ENCODE measurements at places on chromosomes 4 and X. TPM values are rescaled to one million over a fixed set of nuclear protein-coding genes. Genes with fewer than 3 reads are reported as not detected.

- H3K27ac ChIP-seq, result no peak overlapping the region
- H3K4me3 ChIP-seq, result no peak overlapping the region
- no peak for DNase-seq
- peaks cover 49% of the 10 kb centered on the region for H3K4me1 ChIP-seq
Measured at GRCh38 chr4:87038837-87039615, 104.2 kb downstream of the AFF1 start.

Gene DKK2
- not detected for total RNA-seq

Gene KCND1
- total RNA-seq, result 3.3 TPM

DNA sequence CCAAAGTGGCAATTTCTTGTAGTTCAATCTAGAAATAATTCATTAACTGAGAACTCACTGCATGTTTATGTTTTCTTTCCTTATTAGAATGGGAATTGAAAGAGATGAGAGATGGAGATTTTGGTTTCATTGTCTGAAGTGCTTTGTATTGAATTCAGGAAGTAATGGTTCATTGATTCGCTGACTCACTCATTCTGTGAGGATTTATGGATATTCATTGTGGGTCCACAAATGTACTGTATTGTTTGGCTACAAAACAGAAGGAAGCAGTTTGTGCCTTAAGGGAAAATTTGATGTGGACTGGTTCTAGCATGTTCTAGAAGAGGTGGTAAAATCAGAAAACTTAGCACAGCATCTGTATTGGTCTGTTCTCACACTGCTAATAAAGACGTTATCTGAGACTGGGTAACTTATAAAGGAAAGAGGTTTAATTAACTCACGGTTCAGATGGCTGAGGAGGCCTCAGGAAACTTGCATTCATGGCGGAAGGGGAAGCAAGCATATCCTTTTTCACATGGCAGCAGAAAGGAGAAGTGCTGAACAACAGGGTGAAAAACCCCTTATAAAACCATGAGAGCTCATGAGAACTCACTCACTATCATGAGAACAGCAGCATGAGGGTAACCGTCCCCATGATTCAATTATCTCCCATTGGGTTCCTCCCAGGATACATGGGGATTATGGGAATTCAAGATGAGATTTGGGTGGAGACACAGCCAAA, 132.3 kb upstream of the VCX3A start:
- no peaks in the 10 kb centered on the region for H3K4me1 ChIP-seq
- H3K27ac ChIP-seq, result no peak overlapping the region
- no peaks in the 10 kb centered on the region for H3K27me3 ChIP-seq
- no peak for DNase-seq
- no peaks in the 10 kb centered on the region for H3K36me3 ChIP-seq
